Left ventricle myocardium inferior (tissue), 1 donor: ENCODE measurements at places on chromosomes 6 and 20. TPM values are rescaled to one million over a fixed set of nuclear protein-coding genes. Genes with fewer than 3 reads are reported as not detected.

The HACE1 gene
- 5.9 TPM for total RNA-seq

The TNFRSF21 gene
- total RNA-seq: 6.3 TPM

The GJA1 gene
- total RNA-seq: 248 TPM

The FUT9 gene
- total RNA-seq: not detected

The SCRT2 gene
- total RNA-seq: not detected

The JARID2 gene
- total RNA-seq: 6.5 TPM

GRCh38 chr6:144346719-144347447 lies 61.7 kb downstream of the UTRN start:
- DNase-seq: no peak

DNA sequence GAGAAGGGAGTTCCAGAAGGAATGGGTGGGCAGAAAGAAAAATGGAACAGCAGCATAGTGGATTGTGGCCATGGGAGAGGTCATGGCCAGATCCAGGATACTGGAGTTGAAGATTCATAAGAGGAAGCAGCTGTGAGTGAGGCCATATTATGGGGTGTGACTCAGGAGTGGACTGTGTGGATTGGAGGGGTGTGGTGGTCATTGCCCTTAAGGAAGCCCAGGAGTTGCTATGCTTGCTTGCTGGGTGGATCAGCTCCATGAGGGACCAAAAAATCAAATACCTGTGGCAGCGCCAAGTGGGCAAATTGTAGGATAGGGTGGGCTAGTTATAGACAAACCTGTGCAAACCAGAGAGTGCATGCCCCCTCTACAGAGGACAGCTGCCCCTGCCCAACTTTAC lies 18.3 kb downstream of the LRRC1 start:
- no peak for DNase-seq

GRCh38 chr6:125101128-125101527 lies 52.4 kb upstream of the TPD52L1 start:
- DNase-seq: no peak

DNA sequence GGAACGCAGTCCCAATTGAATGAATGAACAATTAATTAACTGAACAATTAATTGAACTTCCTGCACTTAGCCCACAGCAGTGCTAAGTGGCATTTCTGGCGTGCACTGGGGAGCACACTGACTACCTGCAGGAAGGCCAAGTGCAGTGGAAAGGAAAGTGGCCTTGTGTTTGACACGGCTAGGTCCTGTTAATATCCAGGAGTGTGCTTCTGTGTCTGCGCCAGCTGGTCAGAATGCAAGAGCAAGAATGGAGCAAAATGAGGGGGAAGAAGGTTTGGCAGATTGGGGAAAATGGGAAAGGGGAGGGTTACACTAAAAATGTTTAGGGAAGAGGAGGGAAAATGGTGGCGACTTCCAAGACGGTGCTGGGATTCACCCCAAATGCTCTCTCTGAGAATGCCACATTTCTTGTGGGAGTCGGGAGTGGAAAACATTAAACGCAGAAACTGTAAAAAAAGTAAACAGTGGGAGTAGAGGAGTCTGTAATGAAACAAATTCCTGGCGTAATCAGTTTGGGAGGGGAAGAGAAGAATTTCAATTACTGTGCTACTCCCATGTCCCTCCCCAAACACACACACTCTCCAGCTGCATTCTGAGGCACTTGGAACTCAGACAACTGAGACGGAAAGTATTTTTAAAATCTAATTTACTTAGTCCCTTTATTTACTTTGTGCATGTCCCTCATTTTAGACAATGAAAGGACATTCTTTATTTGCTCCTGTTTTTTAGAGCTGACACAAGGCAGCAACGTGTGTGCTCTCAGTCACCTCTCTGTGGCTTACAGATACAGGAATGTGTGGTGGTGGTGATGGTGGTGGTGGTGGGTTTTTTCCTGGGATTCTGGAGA lies 64.1 kb downstream of the CLIC5 start:
- no peak for DNase-seq

GRCh38 chr20:5197270-5197827 lies 70.5 kb downstream of the CDS2 start:
- peak; percentile 40 for DNase-seq

DNA sequence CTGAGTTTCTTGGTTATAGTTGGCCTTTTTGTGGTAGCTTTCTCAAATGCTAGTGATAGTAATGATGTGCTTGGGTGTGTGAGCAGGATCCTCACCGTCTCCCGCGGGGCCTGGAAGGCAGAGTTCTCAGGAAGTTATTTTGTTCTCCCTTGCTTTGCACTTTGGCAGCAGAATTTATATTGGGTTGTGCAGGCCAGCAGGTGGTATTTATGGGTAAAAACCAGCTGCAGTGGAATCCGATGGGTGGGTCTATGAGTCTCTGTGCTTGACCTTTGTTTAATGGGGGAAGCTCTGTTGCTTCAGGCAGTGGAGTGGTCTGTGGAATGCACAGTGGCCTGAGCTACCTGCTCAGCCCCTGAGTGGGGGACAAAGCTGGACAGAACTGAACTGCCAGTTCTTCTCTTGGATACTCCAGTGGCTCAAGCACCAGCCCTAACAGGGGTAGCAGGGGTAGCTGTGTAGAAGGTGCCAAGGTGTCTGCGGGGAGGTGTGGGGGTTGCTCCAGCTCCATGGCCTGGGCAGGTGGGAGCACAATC lies 27.3 kb downstream of the IGF2R start:
- no peak for DNase-seq
